CD4-positive, alpha-beta memory T cell (primary cell): ENCODE measurements at places on chromosomes 3 and 15. TPM values are rescaled to one million over a fixed set of nuclear protein-coding genes. Genes with fewer than 3 reads are reported as not detected.

DNA sequence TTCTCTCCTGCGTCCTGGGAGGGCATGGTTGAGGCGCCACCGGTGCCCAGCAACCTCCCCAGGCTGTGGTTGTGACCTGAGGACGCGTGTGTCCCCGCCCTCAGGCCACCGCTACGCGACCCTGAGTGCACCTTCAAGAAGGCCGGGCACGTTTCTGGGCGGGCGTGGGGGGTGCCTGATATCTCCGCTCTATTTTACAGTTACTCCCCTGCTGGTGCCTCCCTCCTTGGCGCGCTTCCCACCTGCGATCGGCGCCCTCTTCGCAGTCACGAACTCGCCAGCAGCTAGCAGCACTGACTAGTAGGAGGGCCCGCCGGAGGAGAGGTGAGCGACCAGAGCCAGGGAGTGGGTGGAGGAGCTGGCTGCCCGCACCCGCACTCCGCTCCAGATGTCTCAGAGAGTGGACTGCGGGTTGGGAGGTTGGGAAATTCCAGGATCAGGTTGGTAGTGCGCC lies 43.2 kb upstream of the POLG start:
- no peaks in the 10 kb centered on the region for H3K36me3 ChIP-seq
- no peaks in the 10 kb centered on the region for H3K4me1 ChIP-seq

- H3K27me3 ChIP-seq, result no peaks in the 10 kb centered on the region
- no peak overlapping the region for H3K27ac ChIP-seq
- H3K4me1 ChIP-seq, result no peaks in the 10 kb centered on the region
- H3K36me3 ChIP-seq, result no peaks in the 10 kb centered on the region
- H3K4me3 ChIP-seq, result no peak overlapping the region
Observed at GRCh38 chr3:41040256-41040655, 159.0 kb upstream of the CTNNB1 start.

DNA sequence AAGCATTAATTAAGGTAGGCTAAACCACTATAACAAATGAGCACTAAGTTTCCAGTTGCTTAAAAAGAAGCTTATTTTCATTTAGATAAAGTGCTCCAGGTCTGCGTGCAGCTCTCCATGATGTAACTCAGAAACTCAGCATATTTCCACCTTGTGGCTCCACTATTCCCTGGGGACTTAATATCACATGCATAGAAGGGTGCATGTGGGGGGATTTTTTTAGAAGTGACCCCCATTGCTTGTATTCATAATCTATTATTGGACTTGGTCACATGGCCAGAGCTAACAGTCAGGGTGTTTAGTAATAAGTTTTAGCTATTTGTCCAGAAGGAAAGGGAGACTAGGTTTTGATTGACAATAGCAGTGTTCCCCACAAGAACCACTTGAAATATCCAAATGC lies 86.8 kb downstream of the TMCO5A start:
- no peaks in the 10 kb centered on the region for H3K36me3 ChIP-seq
- no peak overlapping the region for H3K4me3 ChIP-seq
- H3K27me3 ChIP-seq, result no peaks in the 10 kb centered on the region
- no peaks in the 10 kb centered on the region for H3K4me1 ChIP-seq

The HACD2 gene
- total RNA-seq, result 29.5 TPM

- no peaks in the 10 kb centered on the region for H3K4me1 ChIP-seq
- no peaks in the 10 kb centered on the region for H3K27me3 ChIP-seq
- H3K27ac ChIP-seq, result no peak overlapping the region
- no peak for DNase-seq
- no peak overlapping the region for H3K4me3 ChIP-seq
- no peaks in the 10 kb centered on the region for H3K36me3 ChIP-seq
Observed at GRCh38 chr3:159844801-159845261, 143.8 kb upstream of the IL12A start.

- no peaks in the 10 kb centered on the region for H3K4me1 ChIP-seq
- H3K4me3 ChIP-seq, result no peak overlapping the region
- H3K27ac ChIP-seq, result no peak overlapping the region
- peaks cover 6% of the 10 kb centered on the region for H3K36me3 ChIP-seq
- DNase-seq, result no peak
Observed at GRCh38 chr3:71621825-71622537, 38.5 kb upstream of the FOXP1 start.

The SSUH2 gene
- not detected for total RNA-seq

- H3K4me3 ChIP-seq, result no peak overlapping the region
- H3K27me3 ChIP-seq, result peaks cover 5% of the 10 kb centered on the region
- H3K4me1 ChIP-seq, result peaks cover 4% of the 10 kb centered on the region
- no peaks in the 10 kb centered on the region for H3K36me3 ChIP-seq
Observed at GRCh38 chr15:41585127-41586047, 26.4 kb downstream of the TYRO3 start.

The HES1 gene
- total RNA-seq, result not detected
